ENCODE measurements at places on chromosomes 4 and X.

DNA sequence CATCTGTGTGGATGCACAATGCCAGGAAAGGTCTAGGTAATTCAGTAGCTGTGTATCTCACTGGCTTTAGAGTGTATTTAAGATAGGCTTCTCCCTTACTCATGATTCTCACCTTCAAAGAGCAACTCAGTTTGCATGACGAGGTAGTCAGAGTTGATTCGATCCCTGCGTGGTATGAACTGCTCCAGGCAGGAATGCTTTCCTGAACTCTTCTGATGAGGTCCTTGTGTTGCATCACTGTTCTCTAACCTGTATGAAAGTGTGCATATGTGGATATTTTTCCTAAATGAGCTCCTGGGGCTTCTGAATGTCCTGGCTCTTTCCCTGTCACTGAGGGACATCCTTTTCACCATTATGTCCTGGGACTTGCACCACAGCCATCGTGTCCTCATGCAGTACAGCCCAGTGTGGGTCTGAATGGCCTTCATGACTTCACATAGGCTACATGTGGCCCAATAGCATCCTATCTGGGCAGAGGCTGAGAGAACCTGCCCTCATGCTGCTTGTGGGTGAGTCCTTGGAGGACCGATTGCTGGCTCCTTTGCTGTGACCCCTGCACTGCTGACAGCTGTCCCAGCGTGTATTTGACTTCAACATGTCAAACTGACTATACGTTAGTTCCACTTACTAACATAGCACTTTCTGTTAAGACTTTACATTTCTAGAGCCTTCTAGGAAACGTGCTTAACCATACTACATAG lies 65.3 kb upstream of the WDR1 start:
- DNase-seq = no peak

DNA sequence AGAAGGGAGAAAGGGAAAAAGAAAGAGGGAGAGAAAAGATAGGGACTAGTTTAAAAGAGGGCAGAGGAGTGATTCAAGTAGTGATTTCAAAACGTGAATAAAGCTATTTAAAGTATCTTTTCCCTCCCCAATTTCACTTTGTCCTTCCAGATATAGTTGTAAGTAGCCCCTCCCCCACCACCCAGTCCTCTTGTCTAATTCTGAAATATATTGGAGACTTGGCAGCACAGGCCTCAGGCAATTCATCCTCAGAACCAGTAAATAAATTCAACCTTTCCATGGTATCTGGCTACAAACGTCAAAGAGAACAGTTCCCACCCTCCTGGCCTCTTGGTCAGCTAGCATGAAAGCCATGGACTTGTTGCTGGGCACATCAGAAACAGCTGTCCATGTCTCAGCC lies 169.5 kb upstream of the SCML1 start:
- DNase-seq = no peak

GRCh38 chrX:110086162-110086915 lies 83.4 kb downstream of the TMEM164 start:
- DNase-seq = no peak

GRCh38 chr4:15100994-15101695 lies 98.9 kb downstream of the CPEB2 start:
- no peak for DNase-seq

DNA sequence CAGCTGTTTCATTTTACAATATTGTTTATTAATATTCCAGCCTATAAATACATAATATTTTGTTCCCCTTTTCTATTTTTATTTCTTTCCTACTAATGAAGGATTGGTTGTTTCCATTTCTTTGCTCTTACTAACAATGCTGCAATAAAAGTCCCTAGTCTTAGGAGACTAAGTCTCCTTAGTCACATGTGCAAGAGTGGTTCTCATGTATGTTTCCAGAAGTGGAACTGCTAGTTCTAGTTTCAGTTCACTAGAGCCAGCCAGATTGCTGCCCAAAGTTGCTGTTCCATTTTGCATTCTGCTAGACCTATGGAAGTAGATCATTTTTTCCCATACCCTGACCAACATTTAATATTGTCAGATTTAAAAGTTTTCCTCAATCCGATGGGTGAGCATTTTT lies 44.3 kb downstream of the CNGA1 start:
- DNase-seq = no peak

- no peak for DNase-seq
Observed at GRCh38 chrX:15216280-15216679, 53.6 kb downstream of the ASB9 start.

DNA sequence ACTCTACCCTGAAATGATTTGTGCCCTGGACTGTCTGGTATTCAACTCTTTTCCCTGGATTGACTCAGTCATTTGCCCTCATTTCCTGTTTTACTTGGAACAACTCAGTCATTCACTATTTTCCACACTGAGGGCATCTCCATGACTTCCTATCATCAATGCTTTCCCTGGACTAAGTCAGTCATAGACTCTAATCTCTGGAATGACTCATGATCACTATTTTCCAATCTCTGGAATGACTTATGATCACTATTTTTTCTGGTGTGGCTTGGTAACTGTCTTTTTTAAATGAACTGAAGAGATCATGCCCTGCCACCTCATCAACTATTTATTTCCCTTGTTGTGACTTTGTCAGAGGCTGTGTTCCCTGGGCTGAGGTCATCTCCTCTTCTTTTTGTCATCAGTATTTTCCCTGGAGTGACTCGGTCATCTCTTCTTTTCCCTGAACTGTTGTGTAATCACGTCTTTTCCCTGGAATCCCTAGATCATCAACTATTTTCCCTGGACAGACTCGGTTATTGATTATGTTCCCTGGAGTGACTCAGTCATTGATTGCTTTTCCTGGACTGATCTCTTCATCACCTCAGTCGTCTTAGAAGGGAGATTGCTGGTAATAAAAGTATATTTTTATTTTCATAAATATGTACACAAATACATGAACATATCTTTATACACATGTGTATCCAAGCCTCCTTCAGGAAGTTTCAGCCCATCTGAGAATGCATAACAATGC lies 327.1 kb upstream of the VCX start:
- DNase-seq = no peak

- DNase-seq = no peak
Observed at GRCh38 chr4:113785781-113786180, 24.2 kb upstream of the CAMK2D start.

GRCh38 chrX:72071213-72071612 lies 60.5 kb downstream of the RTL5 start:
- no peak for DNase-seq

DNA sequence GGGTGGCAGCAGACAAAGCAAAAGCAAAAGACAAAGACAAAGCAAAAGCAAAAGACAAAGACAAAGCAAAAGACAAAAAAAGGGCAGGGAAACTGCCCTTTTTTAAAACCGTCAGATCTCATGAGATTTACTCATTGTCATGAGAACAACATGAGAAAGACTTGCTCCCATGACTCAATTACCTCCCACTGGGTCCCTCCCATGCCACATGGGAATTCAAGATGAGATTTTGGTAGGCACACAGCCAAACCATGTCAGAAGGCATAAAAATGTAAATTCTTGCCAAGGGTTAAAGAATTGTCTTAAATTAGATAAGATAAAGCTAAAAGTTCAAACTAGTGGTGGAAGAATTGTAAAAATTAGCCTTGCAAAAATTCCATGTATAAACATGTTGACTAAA lies 419.7 kb downstream of the TRAM1L1 start:
- no peak for DNase-seq

DNA sequence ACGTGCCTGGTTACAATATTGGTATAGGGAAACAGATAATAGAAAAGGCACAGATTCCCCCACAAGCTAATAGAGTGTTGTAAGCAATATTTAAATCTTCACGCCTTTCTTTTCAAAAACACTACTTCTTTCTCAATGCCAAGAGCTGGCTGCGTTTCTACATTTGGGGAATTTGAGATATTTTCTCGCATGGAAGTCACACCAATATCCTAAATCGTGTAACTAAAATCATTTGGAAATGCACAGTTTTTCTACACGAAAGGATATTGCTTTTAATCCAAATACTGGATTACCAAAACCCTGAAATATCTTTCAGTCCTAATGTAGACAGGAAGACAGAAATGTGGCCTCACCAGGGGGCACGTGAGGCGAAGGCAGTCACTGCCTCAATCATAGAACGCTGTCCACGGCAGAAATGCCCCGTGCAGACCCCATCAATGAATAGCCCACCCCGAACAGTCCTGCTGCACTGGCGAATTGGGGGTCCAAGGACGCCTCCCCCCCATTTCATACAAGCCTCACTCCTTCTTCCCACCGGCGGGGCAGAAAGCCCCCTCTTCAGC lies 106.6 kb downstream of the NSUN7 start:
- no peak for DNase-seq

- DNase-seq = no peak
Observed at GRCh38 chr4:77349796-77350195, 192.8 kb downstream of the CCNG2 start.

DNA sequence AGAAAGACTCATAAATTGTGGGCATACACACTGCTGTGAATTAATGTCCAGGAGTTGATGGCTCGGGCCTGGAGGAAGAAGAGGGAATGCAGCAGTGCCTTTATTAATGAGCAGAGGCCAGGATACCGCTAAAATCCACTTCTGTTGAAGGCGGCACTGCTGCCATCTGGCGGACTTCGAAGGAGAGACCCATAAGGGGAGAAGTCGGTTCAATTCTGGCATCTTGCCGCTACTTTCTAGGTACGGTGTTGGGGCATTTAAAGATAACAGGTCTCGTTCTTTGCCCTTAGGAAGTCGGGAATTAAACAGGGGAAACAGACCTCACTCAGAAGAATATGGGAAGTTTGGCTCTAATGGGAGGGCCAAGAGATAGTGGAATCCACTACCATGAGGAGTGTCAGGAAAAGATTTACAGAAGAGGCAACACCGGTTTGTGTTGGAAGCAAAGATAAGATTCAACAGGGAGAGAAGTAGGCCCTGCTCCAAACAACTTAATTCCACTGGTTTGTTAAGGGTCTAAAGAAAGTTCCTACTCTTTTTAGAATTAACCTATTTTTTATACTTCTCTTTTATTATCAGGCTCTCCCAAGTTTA lies 133.6 kb upstream of the GIMD1 start:
- peak; percentile 54 for DNase-seq

DNA sequence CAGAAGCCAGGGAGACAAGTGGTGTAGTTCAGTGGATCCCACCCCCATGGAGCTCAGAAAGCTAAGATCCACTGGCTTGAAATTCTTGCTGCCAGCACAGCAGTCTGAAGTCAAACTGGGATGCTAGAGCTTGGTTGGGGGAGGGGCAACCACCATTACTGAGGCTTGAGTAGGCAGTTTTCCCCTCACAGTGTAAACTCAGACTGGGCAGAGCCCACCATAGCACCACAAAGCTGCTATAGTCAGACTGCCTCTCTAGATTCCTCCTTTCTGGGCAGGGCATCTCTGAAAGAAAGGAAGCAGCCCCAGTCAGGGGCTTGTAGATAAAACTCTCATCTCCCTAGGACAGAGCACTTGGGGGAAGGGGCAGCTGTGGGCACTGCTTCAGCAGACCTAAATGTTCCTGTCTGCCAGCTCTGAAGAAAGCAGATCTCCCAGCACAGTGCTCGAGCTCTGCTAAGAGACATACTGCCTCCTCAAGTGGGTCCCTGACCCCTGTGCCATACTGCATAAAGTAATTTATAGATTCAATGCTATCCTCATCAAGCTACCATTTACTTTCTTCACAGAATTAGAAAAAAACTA lies 163.2 kb downstream of the HHIP start:
- no peak for DNase-seq

DNA sequence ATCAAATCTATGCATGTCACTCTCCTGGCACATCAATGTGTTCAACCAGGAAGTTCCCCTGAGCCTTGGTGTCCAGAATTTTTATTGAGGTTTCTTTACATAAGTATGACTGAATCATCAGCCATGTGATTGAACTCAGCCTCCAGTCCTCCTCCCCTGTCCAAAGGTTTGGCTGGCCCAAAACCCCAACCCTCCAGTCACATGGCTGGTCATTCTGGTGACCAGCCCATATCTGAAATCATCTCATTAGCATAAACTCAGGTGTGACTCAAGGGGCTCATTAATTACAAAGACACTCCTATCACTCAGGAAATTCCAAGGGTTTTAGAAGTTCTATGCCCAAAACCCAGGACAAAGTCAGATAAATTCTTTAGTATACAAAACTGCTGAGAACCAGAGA lies 20.6 kb upstream of the SUPT20HL2 start:
- DNase-seq = no peak

DNA sequence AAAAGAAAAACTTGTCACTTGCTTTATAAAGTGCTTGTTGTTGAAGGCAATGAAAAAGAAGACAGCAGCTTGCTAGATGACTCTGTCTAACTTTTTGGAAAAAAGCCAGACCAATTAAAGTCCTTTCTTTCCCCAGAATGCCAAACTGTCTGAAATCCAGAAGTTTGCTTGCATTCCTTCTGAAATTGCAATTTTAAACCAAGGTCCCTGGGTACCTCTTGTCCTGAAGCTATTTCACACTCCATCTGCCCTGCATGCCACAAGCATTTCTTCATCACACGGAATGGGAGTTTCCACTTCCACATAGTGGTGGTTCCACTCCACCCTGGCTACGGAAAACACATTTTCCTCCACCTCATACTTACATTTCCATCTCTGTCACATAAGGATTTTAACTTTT lies 101.0 kb downstream of the PAPSS1 start:
- no peak for DNase-seq

DNA sequence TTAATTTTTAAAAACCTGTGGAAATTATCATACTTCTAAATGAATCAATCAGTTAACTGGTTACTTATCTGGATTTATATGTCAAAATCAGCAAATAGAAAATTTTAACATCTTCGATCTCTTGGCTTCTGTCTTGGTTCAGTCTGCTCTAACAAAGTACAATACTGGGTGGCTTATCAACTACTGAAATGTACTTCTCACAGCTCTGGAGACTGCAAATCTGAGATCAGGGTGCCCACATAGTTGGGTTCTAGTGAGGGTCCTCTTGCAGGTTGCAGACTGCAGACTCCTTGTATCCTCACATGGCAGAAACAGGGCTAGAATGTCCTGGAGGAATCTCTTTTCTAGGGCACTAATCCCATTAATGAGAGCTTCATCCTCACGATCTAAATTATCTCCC lies 1851.6 kb upstream of the TENM3 start:
- no peak for DNase-seq

GRCh38 chr4:184972991-184973390 lies 45.3 kb upstream of the HELT start:
- no peak for DNase-seq

DNA sequence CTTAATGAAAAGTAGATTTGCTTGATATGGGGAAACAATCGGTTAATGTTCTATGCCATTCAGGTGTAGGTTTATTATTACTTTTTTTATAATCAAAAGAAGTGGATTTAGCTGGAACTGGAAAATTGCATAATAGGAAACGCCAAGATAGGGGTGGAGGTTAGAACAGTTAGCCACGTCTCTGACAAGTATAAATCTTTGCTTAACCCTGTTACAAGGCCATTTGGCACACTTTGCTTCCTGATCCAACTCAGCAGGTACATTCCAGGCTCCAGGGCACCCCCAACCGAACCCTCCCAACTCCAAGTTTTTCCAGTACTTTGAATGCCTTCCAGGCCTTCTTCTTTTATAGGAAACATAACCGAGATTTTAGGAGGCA lies 50.6 kb upstream of the ACSL4 start:
- no peak for DNase-seq

DNA sequence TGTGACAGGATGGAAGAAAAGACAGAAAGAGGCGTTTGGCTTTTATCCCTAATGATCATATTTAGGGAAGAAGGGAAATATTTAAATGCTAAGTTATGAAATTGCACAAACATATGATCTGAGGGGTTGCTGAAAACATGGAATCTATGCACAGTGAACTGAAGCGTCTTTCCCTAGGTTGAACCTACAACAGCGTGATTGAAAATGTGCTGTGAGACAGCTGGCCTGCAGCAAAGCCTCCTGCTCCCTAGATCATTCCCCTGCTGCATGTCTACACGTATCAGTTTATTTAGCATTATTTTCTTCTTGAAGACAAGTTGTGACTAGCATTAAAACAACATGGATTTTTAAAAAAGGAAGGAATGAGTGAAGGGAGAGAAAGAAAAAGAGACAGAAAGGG lies 272.5 kb upstream of the TRAM1L1 start:
- DNase-seq = no peak

All from HCT116 (cell line).